Stimulated activated CD8-positive, alpha-beta memory T cell treated with anti-CD3 and anti-CD28 coated beads, Interleukin-4, amount 100 ng/mL, for 1 hour (primary cell): ENCODE measurements at places on chromosomes 12 and 14.

GRCh38 chr12:6323340-6323994, 13.0 kb downstream of the PLEKHG6 start:
- DNase-seq, result no peak

GRCh38 chr12:115423546-115423987, 739.6 kb upstream of the TBX3 start:
- no peak for DNase-seq

- no peak for DNase-seq
Measured at GRCh38 chr14:35224615-35225014, 67.6 kb upstream of the PSMA6 start.

GRCh38 chr14:100165376-100165775, 5.9 kb upstream of the DEGS2 start:
- no peak for DNase-seq

GRCh38 chr14:41201696-41202095, 405.0 kb upstream of the LRFN5 start:
- no peak for DNase-seq

GRCh38 chr14:36177489-36177888, 967 bp upstream of the PTCSC3 start:
- DNase-seq, result no peak

DNA sequence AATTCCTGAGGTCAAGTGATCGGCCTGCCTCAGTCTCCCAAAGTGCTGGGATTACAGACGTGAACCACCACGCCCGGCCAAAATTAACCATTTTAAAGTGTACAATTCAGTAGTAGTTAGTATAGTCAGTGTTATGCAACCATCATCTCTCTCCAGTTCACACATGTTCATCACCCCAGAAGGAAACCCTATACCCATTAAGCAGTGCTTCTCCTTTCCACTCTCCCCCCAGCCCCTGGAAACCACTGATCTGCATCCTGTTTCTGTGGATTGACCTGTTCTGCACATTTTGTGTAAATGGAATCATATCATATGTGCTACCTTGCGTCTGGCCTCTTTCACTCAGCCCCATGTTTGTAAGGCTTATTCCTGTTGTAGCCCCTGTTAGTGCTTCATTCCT, 52.2 kb downstream of the PHETA1 start:
- no peak for DNase-seq

DNA sequence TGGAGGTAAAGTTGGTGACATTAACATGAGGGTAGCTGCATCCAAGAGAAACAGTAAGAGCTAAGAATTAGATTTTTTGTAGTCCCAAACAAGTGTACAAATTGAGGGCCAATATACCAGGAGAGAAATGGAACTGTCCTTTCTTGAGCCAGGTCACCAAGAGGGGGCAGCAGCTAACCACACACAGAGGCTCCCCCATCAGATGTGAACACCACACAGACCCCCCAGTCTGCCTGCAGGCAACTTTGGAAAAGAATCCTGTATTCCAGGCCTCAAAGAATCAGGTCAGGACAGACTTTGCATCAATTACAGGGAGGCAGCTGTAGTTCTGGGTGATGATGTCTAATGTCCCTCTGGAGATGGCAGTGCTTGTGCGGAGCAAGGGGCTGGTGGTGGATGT, 77.9 kb downstream of the SPTB start:
- no peak for DNase-seq

GRCh38 chr12:15494329-15495046, 172.2 kb downstream of the PTPRO start:
- no peak for DNase-seq

- no peak for DNase-seq
Measured at GRCh38 chr12:118455327-118455726, 79.0 kb downstream of the SUDS3 start.

DNA sequence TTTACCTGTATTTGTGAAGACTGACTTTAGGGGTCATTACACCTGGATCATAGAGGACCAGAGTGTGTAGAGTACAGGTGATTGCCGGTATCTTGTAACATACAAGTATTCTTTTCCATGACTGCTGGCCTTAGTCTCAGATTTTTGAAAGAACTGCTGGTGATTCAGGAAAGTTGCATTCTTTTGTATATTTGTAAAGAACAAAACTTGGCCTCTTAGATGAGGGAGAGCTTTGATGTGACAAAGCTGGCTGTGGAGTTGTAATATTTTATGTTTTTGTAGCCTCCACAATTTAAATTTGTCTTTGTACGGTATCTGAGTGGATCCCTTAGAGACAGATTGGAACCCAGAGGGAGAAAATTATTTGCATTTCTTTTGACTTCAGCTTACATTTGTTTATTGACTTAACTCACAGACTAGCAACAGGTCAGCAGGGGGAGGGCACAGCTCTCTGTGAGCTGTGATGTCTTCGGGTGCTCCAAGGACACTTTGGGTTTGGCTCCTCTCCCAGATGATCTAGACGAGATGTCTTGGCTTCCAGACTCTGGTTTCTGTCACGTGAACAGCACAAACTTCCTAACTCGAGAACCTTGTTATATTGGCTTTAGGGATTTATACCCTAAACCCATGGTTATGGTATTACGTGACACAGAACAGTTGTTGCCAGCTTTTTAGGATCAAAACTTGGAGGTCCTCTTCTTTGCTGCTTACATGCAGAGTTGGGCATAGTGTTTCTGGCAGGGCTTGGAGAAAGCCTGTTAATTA, 65.9 kb downstream of the DAAM1 start:
- DNase-seq, result no peak

DNA sequence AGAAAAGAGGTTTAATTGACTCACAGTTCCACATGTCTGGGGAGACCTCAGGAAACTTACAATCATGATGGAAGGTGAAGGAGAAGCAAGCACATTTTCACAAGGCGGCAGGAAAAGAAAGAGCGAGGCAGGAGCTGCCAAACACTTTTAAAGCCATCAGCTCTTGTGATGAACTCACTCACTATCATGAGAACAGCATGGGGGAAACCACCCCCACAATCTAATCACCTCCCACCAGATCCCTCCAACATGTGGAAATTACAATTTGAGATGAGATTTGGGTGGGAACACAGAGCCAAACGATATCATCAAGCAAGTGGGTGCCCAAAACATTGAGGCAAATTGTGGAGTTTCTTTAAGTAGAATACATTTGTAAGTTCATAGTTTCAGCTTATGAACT, 957.7 kb downstream of the DIO2 start:
- no peak for DNase-seq

DNA sequence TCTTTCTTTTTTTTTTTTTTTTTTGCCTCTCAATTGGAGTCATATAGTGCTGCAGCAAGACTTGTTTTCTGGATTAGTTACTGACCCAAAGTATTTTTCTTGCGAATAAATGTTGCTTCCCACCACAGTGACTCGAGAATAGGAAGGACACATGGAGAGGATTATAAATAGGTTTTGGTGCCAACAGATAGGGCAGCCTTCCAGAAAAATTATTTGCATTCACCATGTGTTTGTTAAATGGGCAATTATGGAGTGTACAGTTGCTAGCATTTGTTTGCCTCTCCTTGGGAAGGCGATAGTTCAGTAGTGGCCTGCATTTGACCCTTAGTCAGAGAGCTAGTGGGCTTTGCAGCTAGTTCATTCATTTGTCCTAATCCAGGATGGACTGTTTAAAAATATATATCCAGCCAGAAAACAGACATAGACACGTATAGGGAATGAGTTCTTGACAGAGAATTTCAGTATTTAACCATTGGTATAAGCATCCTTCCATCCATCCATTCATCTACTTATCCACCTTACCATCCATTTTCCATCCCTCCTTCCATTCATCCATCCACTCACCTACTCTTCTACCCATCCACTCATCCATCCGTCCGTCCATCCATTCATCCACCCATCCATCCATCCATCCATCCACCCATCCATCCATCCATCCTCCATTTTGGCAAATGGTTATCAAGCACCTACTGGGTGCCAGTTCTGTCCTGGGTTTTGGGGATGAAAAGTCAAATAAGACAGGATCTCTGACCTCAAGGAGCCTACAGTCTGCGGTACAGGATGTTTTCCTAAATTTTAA, 67.5 kb downstream of the CHST11 start:
- DNase-seq, result no peak

- no peak for DNase-seq
Measured at GRCh38 chr12:99110868-99111267, 465.8 kb downstream of the APAF1 start.

- DNase-seq, result no peak
Measured at GRCh38 chr12:91825999-91826398, 319.6 kb downstream of the BTG1 start.

- no peak for DNase-seq
Measured at GRCh38 chr12:95151406-95151805, 65.9 kb downstream of the FGD6 start.

GRCh38 chr14:99581374-99581773, 22.6 kb downstream of the CCDC85C start:
- no peak for DNase-seq

DNA sequence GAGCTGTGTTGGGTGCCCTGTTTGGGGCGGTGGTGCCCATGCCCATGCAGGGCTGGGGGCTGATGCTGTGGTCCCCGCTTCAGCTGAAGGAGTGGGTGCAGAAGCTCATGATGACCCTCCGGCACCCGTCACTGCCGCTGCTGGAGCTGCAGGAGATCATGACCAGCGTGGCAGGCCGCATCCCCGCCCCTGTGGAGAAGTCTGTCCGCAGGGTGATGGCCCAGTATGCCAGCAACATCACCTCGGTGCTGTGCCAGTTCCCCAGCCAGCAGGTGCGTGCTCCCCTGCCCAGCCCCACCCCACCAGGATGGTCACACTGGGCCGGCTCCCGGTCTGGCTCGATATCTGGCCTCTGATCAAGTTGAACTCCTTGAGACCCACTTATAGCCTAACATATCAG, 92.7 kb downstream of the ACACB start:
- DNase-seq, result no peak

DNA sequence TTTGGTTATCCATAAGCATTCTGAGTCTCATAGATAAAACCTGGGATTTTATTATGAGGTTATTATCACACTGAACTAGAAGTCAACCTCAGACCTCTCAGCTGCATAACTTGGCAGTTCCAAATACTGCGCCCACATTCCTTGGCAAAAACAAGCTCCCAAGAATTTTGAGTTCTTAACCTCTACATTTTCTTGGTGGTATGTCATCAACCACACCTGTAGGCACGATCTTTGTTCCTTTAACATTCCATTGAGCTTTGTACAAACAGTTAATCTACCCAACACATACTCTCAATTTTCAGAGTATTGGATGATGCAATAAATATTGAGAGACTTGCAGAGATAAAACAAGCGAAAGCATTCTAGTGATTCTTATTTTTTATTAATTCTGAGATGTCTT, 371.8 kb upstream of the PRICKLE1 start:
- DNase-seq, result no peak

DNA sequence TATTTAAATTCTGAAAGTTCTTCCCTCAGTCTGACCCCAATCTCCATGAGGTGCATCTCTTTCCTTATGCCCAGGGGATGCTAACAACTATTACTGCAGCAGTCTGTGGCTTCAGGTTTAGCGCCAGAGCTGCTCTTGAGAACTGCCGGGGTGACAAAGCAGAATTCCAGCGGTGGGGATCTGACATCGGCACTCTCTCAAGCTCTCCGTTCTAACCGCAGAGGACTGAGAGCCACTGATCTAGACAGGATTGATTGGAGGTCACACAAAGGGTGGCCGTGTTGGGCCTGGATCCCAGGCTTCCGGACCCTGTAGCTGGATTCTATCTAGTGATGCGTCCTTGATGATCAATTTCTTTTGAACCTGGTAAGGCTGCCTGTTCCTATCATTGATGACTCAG, 155.6 kb upstream of the TMEM132C start:
- DNase-seq, result no peak

- DNase-seq, result no peak
Measured at GRCh38 chr14:96140952-96141351, 63.7 kb upstream of the BDKRB2 start.
